H4 (cell line): ENCODE measurements at places on chromosomes 3 and 15.

DNA sequence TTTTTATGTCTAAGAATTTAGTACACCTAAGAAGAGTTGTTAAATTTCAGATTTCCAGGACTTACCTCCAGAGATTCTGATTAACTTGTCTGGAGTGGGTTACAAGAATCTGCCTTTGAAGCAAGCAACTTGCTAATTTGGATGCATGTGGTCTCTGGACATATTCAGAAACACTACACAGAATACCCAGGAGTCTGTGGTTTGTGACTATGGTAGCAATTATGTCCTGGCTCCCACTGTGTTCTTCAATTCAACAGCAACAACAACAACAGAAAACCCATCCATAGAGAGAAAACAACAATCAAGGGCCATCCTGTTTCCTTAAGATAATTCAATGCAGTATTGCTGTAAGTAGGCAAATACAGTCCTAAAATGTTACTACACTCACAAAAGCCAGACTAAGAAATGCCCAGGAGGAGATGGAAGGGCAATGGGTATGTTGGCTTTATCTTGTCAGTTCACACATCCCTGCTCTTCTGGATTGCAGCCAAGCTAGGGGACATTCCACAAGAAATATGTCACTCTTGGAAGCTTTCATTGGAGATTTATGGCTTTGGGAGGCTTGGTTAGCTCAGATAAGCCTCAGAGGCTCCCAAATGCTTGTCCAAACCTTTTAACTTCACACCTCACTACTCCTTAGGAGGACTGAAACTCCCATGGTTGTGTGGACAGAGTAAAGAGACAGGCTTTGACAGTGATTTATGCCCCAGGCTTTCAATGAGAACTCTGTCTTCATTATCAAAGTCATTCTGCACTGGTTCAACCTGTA, 99.4 kb upstream of the MRPL3 start:
- DNase-seq: no peak

- DNase-seq: peak; percentile 6
Measured at GRCh38 chr3:69972672-69973071, 26.9 kb upstream of the SAMMSON start.

DNA sequence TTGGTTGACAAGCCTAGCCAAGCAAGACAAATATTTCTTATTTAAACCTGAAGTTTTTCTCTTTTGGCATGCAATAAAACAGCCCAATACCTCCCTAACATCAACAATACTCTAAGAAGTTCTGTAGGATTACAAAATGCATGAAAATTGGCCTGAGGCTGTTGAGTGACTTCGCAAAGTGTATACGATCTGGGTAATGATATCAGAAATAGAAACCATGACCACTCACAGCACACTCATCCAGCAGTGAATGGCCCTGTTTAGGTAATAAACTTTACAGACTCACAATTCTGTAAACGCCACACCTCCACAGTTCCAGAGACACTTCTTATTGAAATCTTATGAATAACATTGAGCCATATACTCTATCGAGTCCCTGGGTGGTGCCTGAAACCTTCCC, 83.0 kb upstream of the NAALADL2 start:
- peak; percentile 82 for DNase-seq

- no peak for DNase-seq
Measured at GRCh38 chr3:66261355-66261754, 40.6 kb downstream of the SLC25A26 start.

- DNase-seq: no peak
Measured at GRCh38 chr3:66350601-66351000, 129.8 kb downstream of the SLC25A26 start.

GRCh38 chr15:58951388-58952007, 18.0 kb upstream of the SLTM start:
- DNase-seq: peak; percentile 20

DNA sequence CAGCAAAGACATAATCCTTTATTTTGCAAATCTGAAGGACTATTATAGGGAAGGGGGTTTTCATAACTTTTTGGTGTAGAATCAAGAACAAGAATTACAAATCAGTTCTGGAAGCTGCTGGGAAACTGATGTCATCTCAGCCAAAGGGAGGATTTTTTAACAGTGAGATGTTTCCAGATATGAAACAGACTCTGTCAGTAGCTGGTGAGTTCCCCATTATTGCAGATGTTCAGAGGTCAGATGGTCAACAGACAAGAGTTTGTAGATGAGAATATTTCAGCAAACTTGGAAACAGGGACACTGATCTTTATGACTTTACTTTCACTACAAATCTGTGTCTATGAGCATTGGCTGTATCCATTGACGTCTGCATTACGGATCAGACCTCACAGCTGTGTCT, 71.9 kb upstream of the LPP start:
- no peak for DNase-seq

- peak; percentile 5 for DNase-seq
Measured at GRCh38 chr3:73499787-73500186, 125.0 kb downstream of the PDZRN3 start.

GRCh38 chr3:117263270-117263669, 553.7 kb downstream of the TUSC7 start:
- no peak for DNase-seq

- no peak for DNase-seq
Measured at GRCh38 chr3:190579514-190580137, 65.7 kb downstream of the IL1RAP start.

GRCh38 chr3:128804811-128805155, 74.6 kb upstream of the ACAD9 start:
- DNase-seq: no peak

DNA sequence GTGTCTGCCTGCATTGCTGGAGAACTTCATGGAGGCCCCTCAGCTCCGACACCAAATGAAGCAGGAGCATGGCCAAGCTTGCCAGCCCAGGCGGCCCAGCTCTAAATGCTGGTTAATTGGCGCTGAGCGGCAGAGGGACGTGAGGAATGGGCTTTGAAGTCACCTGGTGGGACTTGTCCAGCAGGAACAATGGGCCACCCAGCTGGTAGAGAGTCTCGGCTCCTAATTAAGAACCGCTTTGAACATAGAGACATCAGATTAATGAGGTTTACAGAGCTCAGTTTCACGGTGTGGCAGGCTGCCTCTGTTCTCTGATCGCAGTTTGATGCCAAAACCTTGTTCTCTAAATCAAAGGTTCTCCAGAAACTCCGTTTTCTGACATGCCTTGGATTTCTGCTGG, 77.5 kb upstream of the LINGO1 start:
- no peak for DNase-seq

DNA sequence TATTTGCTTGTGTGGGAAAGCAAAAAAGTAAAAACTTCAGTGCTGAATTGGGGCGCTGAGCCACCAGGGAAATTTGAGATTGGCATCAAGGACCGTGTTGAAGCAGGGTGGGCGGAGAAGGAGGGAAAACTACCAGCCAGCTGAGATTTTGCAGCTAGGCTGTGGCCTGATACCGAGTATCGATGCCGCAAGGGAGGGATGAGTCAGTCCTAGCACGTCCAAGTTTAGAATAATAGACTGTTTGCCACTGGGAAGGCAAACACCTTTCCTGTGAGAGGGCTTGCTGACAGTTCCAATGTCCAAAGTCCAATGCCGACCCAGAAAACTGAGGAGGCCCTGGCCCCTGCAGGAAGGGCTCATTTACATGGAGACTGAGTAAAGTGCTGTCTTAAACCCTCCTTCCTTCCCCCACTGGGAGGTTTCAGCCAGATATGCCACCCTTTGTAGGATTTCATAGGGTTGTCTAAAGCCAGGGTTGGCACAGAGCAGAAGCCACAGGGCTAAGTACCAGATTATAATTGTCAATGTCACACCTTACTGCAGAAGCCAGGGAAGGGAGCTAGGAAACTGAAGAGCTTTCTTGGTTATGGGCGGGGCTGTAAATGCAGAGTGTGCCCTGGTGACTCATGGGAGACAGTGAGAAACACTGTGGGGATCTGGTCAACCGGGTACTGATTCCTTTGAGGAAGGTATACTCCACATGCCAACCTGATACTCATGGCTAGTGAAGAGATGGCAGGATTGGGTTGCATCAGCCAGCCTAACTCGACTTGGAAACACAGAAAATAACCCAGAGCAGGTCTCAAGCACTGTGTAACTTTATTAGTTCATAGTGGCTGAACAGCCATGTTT, 28.4 kb upstream of the PIK3CB start:
- DNase-seq: peak; percentile 68

DNA sequence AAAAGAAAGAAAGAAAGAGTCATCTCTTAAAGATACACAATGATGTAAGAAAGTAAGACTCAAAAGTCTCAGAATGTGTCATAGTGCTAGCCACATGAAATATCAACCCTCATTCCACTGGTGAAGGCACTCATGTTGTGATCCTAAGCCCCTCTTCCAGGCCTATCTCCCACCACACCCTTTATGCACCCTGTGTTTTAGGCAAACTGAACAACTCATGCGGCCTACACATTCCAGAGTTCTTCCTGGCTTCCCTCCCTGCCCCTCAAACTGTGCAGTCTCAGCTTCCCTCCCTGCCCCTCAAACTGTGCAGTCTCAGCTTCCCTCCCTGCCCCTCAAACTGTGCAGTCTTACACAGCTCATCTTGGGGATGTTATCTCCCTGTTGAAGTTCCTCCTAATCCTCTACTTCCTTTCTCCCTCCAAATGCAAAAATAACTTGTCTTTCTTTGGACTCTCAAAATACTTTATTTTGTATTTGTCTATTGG, 69.0 kb upstream of the FNDC3B start:
- DNase-seq: no peak

GRCh38 chr3:56882896-56883295, 81.1 kb upstream of the ARHGEF3 start:
- DNase-seq: no peak

- DNase-seq: no peak
Measured at GRCh38 chr3:64677961-64678716, 9.7 kb downstream of the ADAMTS9 start.
